ENCODE measurements at places on chromosomes 5 and 9.

GRCh38 chr9:124035001-124035650, 23.6 kb downstream of the LHX2 start:
- DNase-seq: no peak

GRCh38 chr9:5720151-5720550, 91.2 kb downstream of the RIC1 start:
- DNase-seq: no peak

DNA sequence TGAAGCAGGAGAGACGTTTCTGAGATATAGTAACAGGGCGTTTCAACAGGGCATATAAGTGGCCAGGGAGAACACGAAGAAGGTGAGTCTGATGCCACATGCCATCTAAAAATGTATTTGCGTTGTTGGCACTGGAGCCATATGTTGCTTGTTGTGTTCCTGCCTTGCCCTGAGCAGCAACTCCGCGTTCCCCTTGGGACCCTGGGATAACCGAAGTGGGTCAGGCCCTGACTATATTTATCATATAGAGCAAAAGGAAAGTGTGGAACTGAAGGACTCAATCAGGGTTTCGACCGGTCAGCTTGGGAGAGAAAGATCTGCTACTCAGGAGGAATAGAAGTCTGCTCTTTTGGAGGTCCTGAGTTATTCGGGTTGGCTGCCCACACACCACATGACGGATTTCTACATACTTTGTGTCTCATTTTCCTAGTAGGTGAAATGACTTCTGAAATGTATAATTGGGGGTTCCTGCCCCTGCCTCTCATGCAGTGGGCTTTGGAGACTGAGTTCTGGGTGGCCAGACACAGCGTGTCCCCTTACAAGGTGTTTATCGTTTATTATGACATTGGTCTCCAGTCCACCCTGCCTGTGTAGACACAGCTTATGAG, 3.0 kb downstream of the STC2 start:
- no peak for DNase-seq

- no peak for DNase-seq
Measured at GRCh38 chr9:75532233-75533050, 358.0 kb upstream of the PCSK5 start.

DNA sequence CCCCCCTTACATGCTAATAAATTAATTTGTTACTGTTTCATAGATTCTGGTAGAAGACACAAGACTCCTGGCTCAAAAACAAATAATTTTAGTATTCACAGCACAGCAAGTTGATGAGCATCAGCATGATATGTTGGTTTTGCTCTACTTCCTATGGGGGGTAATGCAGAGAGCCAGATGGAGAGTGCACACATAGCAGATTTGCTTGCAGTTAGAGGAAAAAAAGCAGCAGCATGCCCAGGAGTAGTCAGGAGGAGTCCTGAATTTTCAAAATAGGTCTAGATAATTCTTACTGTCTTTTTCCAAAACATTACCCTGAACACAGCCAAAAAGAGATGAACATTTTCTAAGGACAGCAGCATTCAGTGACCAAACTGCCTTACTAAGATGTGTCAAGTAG, 261.3 kb downstream of the COX7C start:
- no peak for DNase-seq

GRCh38 chr5:160221082-160221481, 8.2 kb upstream of the FABP6 start:
- DNase-seq: no peak

- DNase-seq: no peak
Measured at GRCh38 chr5:51582871-51583394, 199.7 kb downstream of the ISL1 start.
